ENCODE measurements at places on chromosomes 12 and 14. TPM values are rescaled to one million over a fixed set of nuclear protein-coding genes. Genes with fewer than 3 reads are reported as not detected.

GRCh38 chr12:50123203-50123602 is 11.2 kb downstream of the COX14 start:
- DNase-seq: no peak

GRCh38 chr12:14394317-14395073 is 29.0 kb downstream of the ATF7IP start:
- peak; percentile 38 for DNase-seq

GRCh38 chr14:91402771-91403600 is 14.6 kb downstream of the CCDC88C start:
- DNase-seq: no peak

DNA sequence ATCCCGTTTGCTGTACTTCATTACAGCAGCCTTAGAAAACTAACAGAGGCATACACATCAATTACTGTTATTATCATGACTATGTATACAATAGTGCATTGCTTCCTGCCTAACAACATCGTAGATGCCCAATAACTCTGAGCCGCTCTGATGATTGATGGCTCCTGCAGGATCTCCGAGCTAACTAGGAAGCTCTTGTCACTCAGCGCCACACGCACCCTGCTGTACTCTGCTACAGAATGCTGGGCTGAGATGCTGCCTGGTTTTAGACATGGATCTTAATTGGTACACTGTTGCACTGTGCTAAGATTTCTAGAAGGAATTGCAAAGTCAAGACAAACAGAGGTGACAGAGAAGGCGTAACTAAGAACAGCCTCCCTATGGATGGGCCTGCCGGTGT is 169.3 kb downstream of the SLC15A4 start:
- DNase-seq: no peak

- no peak for DNase-seq
Measured at GRCh38 chr12:108690191-108690518, 41.2 kb downstream of the CORO1C start.

DNA sequence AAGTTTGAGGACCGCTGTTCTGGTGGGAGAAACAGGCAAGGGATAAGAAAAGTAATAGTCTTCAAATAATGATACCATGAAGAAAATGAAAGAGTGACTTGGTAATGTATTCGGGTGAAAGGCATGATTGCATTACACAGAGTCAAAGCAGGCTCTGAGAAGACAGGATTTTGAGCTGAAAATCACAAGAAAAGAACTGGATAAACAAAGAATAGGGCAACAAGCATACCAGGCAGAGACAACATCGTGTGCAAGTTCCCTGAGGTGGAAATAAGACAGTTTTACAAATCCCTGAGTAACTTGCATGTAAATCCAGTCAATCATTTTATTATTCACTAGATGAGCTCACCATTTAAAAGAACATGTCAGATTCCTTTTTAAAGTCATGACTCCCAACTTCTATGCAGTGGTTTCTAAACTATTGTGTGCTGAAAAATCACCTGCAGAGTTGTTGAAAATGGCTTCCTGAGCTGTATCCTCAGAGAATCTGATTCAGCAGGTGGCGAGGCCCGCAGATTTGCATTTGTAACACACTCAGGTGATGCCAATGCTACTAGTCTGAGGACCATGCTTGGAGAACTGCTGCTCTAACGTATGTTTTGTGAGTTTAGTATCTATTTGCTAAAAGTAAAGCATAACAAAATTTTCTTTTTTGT is 133.0 kb upstream of the ABCD2 start:
- DNase-seq: no peak

GRCh38 chr12:92722897-92723296 is 20.1 kb downstream of the PLEKHG7 start:
- DNase-seq: no peak

The CCDC184 gene
- total RNA-seq: 1.1 TPM

The PLEKHG7 gene
- total RNA-seq: not detected
